ENCODE measurements at places on chromosomes 11 and 22. TPM values are rescaled to one million over a fixed set of nuclear protein-coding genes. Genes with fewer than 3 reads are reported as not detected.
A peak's percentile ranks its signal among the peaks of the same experiment; 100 is the strongest.

- peak; percentile 55 for DNase-seq
These were observed 1.4 kb downstream of the GNB1L start for GRCh38 chr22:19853058-19853878.

GRCh38 chr11:68331338-68331947, 19.1 kb downstream of the LRP5 start:
- peak; percentile 68 for DNase-seq

OMP gene
- total RNA-seq, result not detected

DNA sequence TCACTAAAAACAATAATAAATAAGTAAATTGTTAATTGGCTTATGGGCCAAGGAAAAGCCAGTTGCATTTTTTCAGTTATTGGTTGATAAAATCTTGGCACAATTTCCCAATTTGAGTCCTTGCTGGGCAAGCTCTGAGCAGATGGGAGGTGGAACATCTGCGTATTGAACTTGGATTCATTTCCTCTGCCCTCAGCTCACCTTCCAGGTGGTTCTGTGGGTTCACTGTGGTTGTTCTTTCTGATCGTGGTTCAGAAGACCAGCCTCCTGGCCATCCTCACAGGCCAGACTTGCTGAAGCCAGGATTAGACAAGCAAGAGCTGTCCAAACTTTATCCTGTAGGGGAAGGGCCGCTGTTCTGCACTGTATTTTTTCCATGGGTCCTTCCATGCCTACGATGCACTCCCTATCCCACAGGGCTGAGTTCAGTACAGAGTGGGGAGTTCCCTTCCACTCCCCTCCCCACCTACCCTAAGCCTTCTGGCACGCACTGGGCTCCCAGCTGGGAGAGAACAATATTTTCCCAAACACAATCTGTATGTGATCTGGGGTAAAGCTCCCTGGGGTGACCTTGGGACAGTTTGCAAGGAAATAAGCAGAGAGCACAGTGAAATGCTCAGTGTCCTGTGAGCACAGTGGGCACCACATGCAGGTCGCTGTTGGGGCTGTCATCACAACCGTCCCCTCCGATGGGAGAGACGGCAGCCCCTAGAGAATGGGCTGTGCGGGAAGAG, 43.5 kb upstream of the TP53I11 start:
- no peak for DNase-seq

DNA sequence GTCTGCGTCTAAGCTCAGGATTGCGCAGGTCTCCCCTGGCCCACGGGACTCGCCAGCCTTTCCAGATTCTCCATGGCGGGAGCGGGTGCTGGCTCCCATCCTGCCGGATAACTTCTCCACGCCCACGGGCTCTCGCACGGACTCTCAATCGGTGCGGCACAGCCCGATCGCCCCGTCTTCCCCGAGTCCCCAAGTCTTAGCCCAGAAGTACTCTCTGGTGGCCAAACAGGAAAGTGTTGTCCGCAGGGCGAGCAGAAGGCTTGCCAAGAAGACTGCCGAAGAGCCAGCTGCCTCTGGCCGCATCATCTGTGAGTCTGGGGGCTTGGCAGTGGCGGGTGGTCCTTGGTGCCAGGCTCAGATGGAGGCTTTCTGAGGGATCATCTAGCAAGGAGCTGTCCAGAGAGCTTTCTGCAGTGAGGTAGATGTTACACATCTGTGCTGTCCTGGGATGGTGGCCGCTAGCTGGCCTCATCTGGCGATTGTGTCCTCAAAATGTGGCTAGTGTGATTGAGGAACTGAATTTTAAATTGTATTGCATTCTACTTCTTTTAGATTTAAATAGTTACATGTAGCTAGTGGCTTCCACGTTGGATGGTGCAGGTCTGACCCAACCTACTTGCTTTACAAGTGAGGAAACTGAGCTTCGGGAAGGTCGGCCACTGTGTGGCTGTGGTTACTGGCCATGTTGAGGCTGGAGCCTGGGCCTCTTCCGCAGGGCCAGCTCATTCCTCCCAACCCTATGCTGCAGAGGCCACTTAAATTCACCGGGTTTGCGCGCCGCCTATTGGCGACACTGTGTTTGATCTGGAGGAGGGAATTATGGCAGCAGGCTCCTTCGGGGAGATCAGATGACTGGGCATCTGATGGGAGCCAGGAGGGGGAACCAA, 6.7 kb downstream of the INCENP start:
- no peak for DNase-seq

All from activated CD4-positive, alpha-beta T cell treated with anti-CD3 and anti-CD28 coated beads, Interleukin-2, amount 10 ng/mL, durations not matched to agents 24 days and 14 days (primary cell).